ENCODE measurements at places on chromosomes 12 and 14.

GRCh38 chr12:62525271-62525670, 58.6 kb downstream of the MON2 start:
- DNase-seq = no peak

- DNase-seq = no peak
Measured at GRCh38 chr14:67524634-67524963, 8.5 kb upstream of the PLEKHH1 start.

DNA sequence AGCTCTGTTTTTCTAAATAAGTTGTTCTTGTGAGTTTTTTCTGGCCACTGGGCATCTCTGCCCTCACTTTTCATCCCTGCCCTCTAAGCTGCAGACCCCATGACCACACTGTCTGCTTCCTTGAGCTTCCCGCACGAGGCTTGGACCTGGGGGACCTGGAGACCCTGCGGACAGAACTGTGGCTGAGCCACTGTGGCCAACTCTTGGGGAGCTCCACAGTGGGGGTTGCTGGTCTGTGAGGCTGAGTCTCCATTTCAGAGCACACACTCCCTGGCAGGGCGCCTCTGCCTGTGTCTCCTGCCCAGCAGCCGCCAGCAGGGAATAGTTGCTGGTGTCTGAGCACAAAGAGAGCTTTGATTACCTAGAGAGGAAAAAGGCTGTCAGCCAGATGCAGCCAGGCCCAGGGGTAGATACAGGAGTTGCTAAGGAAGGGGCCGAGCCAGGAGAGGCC, 13.1 kb upstream of the RIN3 start:
- no peak for DNase-seq

DNA sequence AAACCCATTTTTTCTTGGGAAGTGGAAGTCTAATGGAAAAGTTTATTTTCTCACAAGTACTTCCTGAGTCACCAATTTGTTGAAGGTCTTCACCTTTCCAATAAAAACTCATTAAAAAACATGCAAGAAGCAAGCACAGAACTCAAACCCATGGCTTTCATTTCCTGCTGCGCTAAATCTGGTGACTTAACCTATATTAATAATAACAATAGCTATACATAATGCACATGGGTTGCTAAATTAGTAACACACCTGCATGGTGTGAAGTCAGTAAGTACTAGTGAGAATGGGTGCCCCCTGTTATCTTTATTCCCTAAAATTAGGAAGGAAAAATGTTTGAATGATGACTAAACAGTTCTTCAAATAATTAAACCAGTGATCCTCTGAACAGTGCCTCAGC, 52.3 kb downstream of the PPP2R5C start:
- no peak for DNase-seq

- peak; percentile 77 for DNase-seq
Measured at GRCh38 chr12:118377884-118378470, 1.6 kb downstream of the SUDS3 start.

- no peak for DNase-seq
Measured at GRCh38 chr12:104637604-104638003, 180.9 kb downstream of the CHST11 start.

DNA sequence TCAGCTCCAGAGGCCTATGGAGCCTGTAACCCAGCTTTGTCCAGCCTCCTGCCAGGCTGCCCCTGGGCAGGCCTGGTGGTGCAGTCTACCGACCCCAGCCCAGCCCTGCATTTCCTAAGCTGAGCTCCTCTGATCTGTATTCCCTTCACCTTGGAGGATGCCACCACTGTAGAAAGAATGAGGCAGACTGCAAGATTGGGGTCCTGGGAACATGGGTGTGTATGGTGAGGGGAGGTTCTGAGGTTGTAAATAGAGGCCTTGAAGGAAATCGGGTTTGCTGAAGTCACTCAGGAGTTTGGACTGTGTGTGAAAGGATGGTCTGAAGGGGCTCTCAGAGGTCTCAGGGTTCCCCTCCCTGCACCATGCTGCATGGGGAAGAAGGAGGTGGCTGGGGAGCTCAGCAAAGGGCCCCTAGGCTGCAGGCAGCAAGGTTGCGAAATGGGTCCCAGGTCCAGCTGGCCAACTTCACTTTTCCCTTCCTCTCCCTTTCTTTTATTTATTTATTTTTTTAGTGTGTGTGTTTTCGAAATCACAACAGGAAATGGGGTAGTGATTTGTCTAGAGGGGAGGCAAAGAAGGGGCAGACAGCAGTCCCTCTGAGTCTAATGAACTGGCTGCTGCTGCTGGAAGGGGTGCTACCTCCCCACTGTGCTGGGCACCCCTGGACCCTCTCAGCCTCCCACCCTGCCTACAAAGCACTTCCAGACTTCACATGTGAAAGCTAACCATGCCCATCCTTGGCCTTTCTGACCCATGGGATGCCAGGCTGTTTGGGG, 1.2 kb upstream of the LRP1-AS start:
- no peak for DNase-seq

- DNase-seq = no peak
Measured at GRCh38 chr12:127363392-127363791, 903.6 kb upstream of the TMEM132C start.

GRCh38 chr14:71628433-71628832, 303.8 kb upstream of the RGS6 start:
- no peak for DNase-seq

- no peak for DNase-seq
Measured at GRCh38 chr12:53299101-53299453, 418 bp upstream of the MYG1 start.

- DNase-seq = no peak
Measured at GRCh38 chr12:22856178-22856577, 231.2 kb downstream of the ETNK1 start.

Measured in glutamatergic neuron (in vitro differentiated cells).